ENCODE measurements at places on chromosomes 16 and 17.
A peak's percentile ranks its signal among the peaks of the same experiment; 100 is the strongest.

DNA sequence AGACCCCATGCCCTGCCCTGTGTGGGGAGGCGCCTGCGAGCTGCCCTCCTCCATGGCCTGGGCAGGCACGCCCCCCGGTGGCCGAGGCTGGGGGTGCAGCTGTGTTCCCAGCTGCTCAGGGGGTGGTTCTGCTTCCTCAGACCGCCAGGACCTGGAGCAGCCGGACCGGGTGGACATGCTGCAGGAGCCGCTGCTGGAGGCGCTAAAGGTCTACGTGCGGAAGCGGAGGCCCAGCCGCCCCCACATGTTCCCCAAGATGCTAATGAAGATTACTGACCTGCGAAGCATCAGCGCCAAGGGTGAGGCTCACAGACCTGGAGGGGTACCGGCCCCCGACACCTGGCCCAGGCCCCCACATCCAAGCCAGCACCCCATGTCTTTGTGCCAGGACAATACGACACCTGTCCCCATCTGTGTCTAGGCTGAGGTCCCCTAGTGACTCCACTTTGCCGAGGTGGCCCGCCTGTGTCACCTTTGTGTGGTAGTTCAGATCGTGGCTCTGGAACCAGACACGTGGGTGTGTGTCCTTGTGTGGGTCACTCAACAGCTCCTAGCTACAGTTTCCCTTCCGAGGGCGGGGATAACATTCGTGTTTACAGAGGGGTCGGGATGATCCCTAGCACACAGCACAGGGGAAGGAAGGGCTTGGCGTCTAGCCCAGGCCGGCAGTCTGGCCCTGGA, 9.3 kb downstream of the GJD3 start:
- peak; percentile 39 for DNase-seq

GRCh38 chr16:1792836-1793577, 498 bp downstream of the IGFALS start:
- no peak for DNase-seq

DNA sequence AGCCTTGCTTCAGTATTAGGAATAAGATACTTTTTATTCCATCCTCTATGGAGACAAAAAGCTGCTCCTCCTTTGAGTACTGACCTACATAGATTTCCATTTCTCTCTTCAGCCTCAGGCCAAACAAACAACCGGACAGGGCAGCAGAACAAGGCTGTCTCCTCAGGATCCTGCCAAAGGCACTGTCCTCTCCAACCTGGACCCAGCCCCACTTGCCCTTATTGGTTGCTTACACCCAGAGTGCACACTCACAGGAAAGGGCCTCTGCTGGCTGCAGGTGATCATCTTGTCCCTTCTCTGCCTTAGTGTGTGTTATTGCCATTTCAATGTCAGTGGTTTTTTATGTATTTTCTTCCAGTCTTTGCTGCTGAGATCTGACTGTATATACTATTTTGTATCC, 26.6 kb downstream of the LIG3 start:
- no peak for DNase-seq

- no peak for DNase-seq
Measured at GRCh38 chr17:73430165-73430680, 118.4 kb upstream of the CDC42EP4 start.

- DNase-seq = peak; percentile 39
Measured at GRCh38 chr17:75412455-75413317, 7.2 kb upstream of the GRB2 start.

GRCh38 chr17:81741049-81741593, 29.0 kb downstream of the SLC25A10 start:
- no peak for DNase-seq

- peak; percentile 6 for DNase-seq
Measured at GRCh38 chr16:67349172-67349571, 22.6 kb downstream of the LRRC36 start.

DNA sequence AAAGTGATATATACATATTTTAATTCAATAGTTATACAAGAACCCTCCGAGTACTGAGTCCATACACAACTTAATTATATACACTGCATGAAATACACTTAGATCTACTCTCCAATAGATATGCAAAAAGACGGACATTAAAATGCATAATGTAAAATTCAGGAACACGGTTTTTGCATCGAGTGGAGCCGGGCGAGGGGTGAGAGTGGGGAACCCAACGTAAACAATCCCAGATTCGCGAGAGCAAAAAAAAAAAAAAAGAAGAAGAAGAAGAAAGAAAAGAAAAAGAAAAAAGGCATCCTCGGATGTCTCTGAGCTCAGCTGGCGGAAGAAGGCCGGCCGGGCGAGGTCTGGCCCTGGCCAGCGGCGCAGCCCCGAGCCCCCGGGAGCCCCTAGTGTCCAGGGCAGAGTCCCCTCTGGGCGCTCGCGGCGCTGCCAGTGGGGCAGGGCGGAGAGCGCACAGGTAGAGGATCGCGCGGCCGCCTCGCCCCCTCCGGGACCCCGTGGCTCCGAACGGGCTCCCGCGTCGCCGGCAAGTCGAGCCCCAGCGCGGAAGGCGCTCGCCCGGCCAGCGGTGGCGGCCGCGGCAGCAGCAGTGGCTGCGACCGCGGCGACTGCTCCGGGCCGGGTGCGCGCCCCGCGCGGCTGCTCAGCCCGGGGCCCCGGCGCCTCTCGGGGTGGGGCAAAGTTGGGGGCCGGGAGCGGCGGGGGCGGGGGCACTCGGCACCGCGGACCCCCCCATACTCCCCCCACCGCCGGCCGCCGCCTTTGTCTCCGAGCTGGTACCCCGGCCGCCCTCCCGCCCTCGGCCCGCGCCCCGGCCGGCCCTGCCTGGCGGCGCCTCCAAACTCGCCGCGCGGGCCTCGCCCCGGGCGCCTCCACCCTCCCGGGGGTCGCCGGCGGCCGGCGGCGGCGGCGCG, 9.6 kb upstream of the ZFHX3 start:
- no peak for DNase-seq

- DNase-seq = no peak
Measured at GRCh38 chr16:46729326-46729995, 18.7 kb downstream of the MYLK3 start.

GRCh38 chr16:48318630-48319029, 66.6 kb downstream of the SIAH1 start:
- DNase-seq = peak; percentile 51

DNA sequence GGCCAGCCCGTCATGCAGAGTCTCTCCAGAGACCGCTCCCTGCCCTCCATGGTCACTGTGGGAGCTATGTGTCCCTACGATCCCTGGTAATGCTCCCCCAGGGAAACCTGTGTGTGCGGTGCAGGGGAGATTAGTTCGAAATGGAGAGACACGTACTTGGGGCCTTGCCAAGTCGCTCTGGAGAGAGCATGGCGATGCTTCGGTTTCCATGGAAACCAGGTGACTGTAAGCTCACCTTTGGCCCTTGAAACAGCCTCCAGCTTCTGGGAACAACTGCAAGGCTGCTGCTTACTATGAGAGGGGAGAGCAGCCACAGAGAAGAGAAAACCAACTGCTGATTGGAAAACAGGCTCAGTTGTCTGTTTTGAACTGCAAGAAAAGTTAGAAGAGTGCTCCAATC, 879.7 kb upstream of the EEF2KMT start:
- DNase-seq = no peak

- no peak for DNase-seq
Measured at GRCh38 chr16:50335196-50335958, 33.4 kb downstream of the BRD7 start.

GRCh38 chr17:50123649-50124349, 6.2 kb downstream of the SAMD14 start:
- DNase-seq = no peak

GRCh38 chr17:28574526-28574925, 2.2 kb downstream of the ALDOC start:
- DNase-seq = no peak

- no peak for DNase-seq
Measured at GRCh38 chr16:50457979-50458491, 89.2 kb upstream of the BRD7 start.

- no peak for DNase-seq
Measured at GRCh38 chr16:69747115-69747514, 7.6 kb downstream of the NOB1 start.

- DNase-seq = no peak
Measured at GRCh38 chr17:31415004-31415454, 23.6 kb downstream of the RAB11FIP4 start.

DNA sequence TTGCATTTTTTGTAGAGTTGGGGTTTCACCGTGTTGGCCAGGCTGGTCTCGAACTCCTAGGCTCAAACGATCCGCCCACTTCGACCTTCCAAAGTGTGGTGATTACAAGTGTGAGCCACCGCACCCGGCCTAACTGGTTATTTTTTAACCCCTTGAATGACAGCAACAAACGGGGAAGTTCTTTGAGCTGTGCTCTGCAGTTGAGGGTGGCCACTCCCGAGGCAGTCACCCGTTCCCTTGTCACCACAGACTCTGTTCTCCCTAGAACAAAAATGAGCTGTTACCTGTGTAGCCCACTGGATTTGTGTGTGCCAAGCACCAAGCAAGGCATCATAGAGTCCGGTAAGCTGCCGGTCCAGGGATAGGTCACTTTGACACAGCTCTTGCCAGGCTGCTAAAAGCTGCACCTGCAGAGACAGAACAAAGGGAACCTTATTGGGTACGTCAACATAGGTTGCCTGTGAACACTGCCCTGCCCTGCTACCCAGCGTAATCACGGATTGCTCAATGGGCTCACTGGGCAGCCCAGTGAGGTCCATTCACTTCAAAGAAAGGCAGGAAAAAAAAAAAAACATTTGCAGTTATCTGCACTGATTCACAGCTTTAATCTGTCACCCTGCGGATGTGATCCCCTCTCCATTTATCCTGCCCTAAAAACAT, 19.6 kb downstream of the COG7 start:
- DNase-seq = no peak
